H1 (cell line): ENCODE measurements at places on chromosomes 2 and 18. TPM values are rescaled to one million over a fixed set of nuclear protein-coding genes. Genes with fewer than 3 reads are reported as not detected.
A peak's percentile ranks its signal among the peaks of the same experiment; 100 is the strongest.

The KANSL1L gene
- 15.2 and 17.2 TPM in 2 replicates for total RNA-seq

DNA sequence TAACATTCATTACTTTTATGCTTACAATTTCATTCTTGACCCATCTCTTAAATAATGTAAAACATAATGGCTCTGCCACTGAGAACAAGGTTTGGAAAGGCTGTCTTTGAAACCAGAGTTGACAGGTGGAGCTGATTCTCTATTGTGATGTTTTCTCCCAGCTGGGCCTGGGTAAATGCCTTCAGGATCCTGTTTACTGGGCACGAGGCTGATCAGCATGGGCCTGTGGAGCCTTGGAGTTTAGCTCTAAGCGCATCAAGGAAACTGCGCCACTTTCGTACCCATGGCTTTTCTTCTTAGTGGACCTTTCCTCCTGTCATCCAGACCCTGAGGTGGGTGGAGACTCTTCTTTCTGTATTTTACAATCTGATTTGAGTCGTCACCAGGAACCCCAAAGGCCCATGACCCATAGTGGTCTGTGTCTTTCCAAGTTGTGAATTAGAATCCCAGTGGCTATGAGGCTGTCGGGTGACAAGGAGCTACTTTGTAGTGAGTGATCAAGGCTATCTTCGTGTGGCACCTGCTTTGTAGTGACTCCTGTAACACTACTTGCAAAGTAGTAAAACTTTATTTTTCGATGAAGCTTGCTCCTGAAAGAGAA lies 123.1 kb downstream of the LPIN1 start:
- DNase-seq = peak; percentile 32

DNA sequence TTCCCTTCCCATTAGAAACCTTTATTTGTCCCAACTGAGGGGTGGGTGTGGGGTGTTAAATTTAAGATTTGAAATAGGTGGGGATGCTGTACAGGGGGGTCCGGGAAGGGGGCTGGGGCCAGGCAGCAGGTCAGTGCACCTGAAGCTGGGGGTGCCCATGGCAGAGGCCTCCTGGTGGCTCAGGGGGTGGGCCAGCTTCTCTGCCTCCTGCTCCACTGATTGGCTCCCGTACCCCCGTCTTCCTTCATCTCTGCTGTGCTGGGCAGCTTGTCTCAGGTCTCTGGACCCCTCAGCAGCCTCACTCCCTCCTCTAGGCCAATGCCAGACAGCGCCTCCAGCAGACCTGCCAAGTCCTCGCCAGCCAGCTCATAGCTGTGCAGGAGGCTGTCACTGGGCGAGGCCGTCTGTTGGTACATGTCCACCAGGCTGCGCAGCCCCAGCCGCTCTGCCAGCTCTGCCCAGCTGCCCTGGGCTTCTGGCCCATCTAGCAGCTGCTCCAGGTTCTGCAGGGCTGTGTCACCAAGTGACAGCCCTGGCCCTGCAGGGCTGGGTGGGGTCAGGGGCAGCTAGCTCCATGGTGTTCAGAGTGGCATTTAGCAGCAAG lies 2.0 kb upstream of the ANKRD62 start:
- DNase-seq = no peak

DNA sequence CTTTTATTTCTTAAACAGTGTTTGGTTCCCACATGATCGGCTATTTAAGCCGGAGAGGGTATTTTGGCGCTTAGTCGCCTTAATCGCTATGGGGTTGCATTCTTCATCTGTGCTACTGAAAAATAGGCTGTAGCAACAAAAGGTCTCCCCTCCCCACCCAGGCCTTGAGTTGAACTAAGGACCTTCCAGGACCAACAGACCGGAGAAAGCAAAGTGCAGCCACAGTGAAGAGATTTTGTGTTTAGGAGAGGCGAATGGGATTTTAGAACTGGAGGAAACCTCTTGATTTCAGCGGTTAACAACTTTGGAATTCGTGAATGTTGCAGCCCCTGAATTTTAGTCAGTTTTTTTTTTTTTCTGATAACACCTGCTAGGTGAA lies 1.4 kb downstream of the ITGA6 start:
- no peak for DNase-seq

GRCh38 chr2:102191501-102191900 lies 4.7 kb downstream of the IL1RL2 start:
- DNase-seq = no peak

DNA sequence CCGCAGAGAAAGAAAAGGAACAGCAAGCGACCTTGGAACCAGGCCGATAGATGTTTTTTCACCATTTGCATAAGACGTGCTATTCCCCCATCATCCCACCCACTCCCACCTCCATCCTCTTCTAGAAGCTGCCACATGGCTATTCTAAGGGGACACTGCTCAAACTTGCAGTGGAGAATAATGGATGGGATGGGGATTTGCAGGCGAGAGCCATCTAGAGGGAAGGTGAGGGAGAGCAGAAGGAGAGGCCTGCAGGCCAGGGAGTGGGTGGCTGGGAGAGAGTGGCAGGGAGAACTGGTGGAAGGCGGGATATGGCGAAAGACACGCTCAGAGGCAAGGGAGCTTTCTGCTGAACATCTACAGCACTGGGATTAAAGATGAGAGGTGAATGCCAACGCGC lies 84.9 kb downstream of the MAPK4 start:
- peak; percentile 61 for DNase-seq

DNA sequence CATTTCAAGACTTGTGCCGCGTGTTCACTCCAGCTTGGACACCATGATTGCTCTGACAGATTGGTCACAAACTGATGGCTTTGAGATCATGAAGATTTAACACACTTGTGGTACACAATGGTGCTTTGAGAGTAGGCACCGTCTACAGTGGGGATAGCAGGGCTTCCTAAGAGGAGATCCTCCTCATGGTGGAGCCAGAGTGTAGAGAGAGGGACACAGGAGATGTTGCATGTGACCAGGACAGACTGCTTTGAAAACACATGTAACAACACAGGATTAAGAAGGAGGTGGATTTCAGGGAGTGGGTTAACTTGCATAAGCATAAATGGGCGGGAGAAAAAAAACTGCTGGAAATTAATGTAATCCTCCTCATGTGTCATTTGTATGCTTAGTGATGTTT lies 95.7 kb upstream of the LINC00305 start:
- no peak for DNase-seq

DNA sequence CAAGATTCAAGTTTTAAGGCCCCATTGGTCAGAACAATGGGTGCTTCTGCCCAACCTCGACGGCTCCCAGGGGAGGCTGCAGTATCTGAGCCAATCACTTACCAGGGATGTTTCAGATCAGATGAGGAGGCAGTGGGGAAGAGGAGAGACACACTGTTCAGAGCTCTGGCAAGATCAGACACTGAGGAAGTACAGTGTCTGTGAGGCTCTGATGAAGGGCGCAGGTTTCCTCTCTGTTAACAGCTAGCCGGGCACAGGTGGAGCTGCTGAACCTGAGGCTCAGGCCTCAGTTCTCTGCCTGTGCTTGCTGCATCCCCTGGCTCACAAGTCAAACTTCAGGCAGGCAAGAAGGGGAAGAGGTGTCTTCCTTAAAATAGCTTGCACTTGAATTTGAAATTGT lies 69.7 kb downstream of the TPO start:
- DNase-seq = no peak

The ZNF396 gene
- 0.74 and 0.94 TPM in 2 replicates for total RNA-seq

The GBX2 gene
- total RNA-seq = 0.89 and 1.2 TPM in 2 replicates

DNA sequence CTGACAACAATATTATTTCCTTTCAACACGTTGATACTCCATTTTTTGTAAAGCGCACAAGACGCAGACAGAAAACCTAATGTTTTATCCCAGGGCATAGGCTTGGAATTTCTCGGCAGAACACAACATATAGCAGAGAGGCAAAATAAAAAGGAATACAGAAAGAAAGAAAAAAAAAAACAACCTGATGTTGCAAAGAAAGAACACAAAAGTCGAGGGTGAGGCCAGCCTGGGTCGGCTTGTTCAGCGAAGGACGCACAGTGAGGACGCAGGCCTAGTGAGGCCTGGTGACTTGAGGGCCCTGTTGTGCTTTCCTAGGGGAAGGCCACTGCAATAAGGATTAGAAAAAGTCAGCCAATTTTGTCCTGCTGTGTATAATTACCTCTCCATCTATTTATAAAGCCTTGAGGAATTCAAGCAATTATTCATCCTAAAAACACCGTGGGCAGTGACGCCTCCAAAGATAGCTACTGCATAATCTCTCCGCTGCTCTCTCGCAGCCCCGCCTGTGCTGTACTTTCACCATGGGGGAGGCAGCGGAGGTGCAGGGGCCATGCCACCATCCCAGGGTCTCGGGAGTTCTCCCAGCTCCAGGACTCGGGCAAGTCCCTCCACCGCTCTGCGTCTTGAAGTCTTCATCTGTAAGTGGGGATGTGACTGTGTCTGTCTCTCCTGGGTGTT lies 61.9 kb upstream of the SH3RF3 start:
- no peak for DNase-seq

GRCh38 chr18:5895299-5895875 lies at the start of gene TMEM200C:
TSS of gene TMEM200C (minus strand) at chr18:5895522. CDS start at chr18:5892063, 3,459 bp downstream.
- peak; percentile 66 for DNase-seq

DNA sequence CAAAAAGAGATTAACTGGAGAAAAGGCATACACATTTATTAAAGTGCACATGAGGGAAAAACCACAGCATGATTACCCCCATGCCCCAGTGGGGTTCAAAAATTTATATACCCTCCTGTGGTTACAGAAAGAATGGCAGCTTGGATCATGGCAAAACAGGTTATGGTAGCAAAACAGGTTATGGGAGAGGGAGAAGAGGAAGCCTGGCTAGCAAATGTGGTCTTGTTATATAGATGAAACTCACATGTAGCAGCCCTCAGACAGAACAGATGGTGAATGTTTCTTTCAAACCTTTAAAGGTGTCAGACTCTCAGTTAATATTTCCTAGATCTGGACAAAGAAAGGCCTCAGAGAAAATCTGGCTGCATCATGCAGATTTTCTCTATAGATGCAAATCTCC lies 178.2 kb upstream of the ZC3H15 start:
- no peak for DNase-seq
